ENCODE measurements at places on chromosomes 6 and 20. TPM values are rescaled to one million over a fixed set of nuclear protein-coding genes. Genes with fewer than 3 reads are reported as not detected.

GRCh38 chr20:10580700-10581099 is 93.1 kb downstream of the JAG1 start:
- H3K4me1 ChIP-seq: peaks cover 22% of the 10 kb centered on the region
- H3K4me3 ChIP-seq: no peak overlapping the region
- peaks cover 8% of the 10 kb centered on the region for H3K36me3 ChIP-seq
- H3K27me3 ChIP-seq: no peaks in the 10 kb centered on the region

Gene EEF1A2
- 0.36 TPM for polyA plus RNA-seq

DNA sequence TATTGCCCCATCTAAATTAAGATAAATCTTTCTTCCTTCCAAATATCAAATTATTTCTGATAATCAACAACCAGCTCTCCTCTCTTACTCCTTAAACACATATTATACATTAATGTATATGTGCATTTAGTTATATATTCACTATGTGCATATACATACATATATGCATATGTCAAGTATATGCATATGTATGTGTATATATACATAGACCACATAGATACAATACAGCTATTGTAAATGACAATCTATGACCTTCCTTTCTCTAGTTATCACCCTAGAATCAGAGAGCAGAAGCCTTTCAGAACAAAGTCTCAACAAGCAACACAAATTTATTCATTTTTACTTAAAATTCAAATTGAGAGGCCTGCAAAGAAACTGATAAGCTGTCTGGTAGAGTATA is 241.1 kb upstream of the THEMIS start:
- DNase-seq: no peak
- H3K4me3 ChIP-seq: no peak overlapping the region
- no peaks in the 10 kb centered on the region for H3K27me3 ChIP-seq
- no peak overlapping the region for H3K27ac ChIP-seq
- peaks cover 29% of the 10 kb centered on the region for H3K4me1 ChIP-seq

Gene GMPR
- polyA plus RNA-seq: 5.2 TPM

- H3K27me3 ChIP-seq: no peaks in the 10 kb centered on the region
- no peak for DNase-seq
- peak overlapping the region; percentile 97 for H3K4me3 ChIP-seq
Measured at GRCh38 chr6:27830212-27830599, 82.0 kb downstream of the OR2B2 start.

Gene HS3ST5
- not detected for polyA plus RNA-seq

All from naive B cell (primary cell).